ENCODE measurements at places on chromosomes 11 and 22.

GRCh38 chr11:22753416-22753815 is 76.2 kb downstream of the SVIP start:
- no peak for DNase-seq

- no peak for DNase-seq
These were observed 2.5 kb downstream of the MRPL49 start for GRCh38 chr11:65124480-65125196.

- DNase-seq = no peak
These were observed 1.8 kb upstream of the NCF4 start for GRCh38 chr22:36858966-36859365.

GRCh38 chr11:3155216-3155615 is 9.9 kb downstream of the OSBPL5 start:
- DNase-seq = no peak

DNA sequence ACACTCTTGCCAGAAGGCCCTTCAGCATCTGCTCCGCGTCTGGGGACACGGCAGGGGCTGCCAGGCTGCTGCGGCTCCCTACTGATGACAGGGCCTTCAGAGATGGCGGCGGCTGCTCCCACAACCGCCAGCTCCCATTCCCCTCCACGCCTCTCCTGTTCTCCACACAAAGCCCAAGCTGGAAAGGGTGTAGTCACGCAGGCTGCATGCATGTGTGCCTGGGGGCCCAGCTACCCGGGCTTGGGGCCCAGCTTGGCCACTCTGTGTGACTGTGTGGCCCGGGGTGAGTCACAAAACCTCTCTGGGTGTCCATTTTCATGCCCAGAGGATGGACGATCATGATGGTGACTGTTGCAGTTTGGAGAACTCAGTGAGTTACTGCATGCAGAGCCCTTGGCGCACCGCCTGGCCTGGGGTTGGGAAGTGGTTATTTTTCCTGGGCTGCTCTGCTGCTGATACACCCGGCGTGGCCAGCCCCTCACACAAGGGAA is 31.7 kb upstream of the PARVB start:
- DNase-seq = no peak

- no peak for DNase-seq
These were observed 13.0 kb downstream of the TUB start for GRCh38 chr11:8093931-8094575.

- DNase-seq = no peak
These were observed 85.0 kb upstream of the CRYBB3 start for GRCh38 chr22:25114369-25115362.

- no peak for DNase-seq
These were observed 1.9 kb downstream of the GDPD4 start for GRCh38 chr11:77299528-77299993.

- DNase-seq = no peak
These were observed 54.6 kb downstream of the LRRC74B start for GRCh38 chr22:21100149-21101032.

GRCh38 chr11:112965656-112966055 is 4.4 kb downstream of the NCAM1 start:
- no peak for DNase-seq

GRCh38 chr22:21702700-21703683 is 32.6 kb downstream of the YPEL1 start:
- DNase-seq = no peak

DNA sequence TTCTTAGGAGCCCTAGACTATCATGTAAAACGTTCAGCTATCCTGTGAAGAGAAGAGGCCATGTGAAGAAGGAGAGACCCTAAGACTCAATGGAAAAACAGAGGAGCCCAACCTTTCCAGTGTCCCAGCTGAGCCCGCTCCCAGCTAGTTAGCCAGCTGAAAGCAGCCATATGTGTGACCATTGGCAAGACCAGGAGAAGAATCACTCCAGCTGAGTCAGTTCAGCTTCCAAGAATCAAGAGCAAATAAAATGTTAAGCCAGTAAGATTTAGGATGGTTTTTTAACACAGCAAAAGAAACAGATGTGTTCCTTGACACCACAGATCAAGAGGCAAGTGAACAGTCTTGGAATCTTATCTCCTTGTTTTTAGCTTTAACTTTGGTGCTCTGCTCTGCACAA is 108.0 kb downstream of the CCDC81 start:
- no peak for DNase-seq

GRCh38 chr11:73397468-73398131 is 21.4 kb downstream of the RELT start:
- DNase-seq = no peak

GRCh38 chr11:127412722-127413380 is 412.3 kb upstream of the KIRREL3 start:
- no peak for DNase-seq

- no peak for DNase-seq
These were observed 13.7 kb downstream of the SCN4B start for GRCh38 chr11:118138839-118139420.

Data from activated T-cell treated with anti-CD3 and anti-CD28 coated beads, Interleukin-2, amount 50 U/mL, for 48 hours (primary cell).